ENCODE measurements at places on chromosomes 6 and 20.
A peak's percentile ranks its signal among the peaks of the same experiment; 100 is the strongest.

DNA sequence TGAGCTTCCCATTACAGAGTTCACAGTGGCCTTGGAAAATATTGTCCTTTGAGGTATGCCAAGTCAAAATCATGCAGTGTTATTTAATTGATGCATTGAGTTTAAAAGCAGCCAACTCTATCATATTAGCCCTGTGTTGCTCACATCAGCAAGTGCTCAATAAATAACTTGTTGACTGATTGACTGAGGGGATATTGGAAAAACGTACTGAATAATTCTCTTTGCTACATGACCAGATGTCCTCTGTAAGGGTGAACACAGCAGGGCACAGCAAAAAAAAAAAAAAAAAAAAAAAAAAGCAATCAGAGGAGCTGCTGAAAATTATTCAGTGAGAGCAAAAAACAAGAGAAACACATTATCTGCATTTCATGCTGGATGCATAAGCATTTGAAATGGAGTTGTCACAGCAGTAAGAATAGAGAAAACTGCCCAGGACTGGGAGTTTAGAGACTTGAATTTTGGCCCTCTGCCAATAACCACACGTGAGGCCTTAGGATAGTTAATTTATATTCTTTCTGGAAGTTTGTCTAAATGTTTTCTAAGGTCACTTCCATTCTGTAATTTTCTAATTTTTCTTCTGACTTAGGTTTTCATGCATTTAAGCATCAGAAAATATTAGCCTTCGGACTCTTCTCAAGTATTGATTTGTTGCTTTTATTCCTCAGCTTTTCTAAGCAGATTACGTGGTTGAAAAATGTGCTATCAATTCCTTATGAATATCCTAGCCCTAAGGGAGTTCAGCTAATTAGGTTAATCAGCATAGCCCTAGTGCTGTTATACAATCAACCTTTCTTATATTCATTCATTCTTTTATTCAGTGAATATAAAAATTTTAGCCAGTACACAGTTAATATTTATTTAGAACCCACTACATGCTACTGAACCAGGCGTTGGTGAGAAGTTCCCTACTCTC lies 246.8 kb upstream of the STXBP5 start:
- no peak for DNase-seq

GRCh38 chr6:13407709-13408695 lies 79.4 kb downstream of the GFOD1 start:
- no peak for DNase-seq

DNA sequence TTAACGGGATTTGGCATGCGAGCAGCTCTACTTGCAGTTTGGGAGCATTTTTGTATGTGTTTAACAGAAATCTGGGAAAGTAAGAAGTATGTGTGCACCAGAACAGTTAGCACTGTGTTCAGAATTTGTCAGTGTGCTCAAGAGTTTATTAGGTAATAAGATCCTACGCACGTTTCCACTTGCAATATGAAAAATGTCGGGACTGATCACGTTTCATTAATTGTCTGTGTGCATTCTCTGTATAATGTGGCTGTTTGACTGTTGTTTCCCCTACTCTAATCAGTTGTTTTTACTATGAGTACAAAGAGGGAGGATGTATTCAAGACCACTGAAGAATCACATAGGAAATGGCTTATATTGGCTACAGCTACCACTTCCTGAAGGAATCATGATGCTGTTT lies 349.7 kb upstream of the POU3F2 start:
- DNase-seq: no peak

GRCh38 chr6:34093206-34093605 lies 52.7 kb downstream of the GRM4 start:
- no peak for DNase-seq

DNA sequence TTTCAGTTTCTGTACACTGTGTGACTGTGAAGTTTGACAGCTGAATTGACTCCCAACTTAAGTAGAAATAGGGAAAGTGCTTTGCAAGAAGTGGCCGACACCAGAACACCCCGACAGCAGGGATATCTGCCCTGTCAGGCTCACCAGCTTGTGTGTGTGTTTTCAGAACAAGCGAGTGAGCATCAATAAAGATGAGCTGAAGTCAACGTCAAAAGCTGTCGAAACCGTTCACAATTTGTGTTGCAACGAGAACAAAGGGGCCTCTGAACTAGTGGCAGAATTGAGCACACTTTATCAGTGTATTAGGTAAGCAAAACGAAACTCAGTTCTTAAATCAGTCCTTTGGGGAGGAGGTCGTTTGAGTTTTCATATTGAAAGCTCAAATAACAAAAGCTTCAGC lies 10.7 kb downstream of the NELFCD start:
- no peak for DNase-seq

DNA sequence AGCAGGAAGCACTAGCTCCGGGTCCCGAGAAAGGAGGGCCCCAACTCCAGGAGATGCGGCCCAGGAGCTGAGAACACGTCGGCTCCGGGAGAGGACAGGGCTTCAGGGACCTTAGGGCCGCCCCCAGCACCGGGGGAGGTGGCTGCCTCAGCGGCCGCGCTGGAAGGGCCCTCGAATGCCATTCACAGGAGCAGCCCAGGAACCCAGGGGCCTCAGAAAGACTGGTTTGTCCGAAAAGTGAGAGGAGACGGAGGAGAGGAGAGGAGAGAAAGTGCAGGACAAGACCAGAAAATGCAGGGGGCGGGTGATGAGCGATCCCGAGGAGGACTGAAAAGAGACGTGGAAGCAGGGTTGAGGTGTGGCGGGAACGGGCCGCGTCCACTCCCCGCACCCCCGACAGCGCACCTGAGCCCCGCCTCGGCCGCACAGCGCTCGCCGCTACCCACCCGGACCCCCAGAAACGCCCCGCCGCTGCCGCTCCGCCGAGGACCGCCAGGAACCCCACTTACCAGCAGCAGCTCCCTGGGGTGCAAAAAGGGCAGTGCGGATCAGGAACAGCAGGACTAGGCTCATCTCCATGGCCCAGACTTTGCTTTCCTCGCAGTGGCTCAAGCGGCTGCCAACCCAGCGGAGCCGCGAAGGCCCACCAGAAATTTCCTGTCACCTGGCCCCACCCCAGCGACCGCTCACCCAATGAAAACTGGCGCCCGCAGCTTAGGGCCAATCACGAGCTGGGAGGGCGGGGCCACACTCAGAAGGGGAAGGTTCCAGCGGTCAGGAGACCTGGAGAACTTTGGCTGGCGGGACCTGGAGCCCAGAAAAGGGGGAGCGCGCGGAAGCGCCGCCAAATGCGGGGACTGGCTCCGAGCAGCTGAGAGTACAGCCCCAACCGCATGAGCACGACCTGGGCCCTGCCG lies 25.4 kb downstream of the HLA-F start:
- peak; percentile 96 for DNase-seq

DNA sequence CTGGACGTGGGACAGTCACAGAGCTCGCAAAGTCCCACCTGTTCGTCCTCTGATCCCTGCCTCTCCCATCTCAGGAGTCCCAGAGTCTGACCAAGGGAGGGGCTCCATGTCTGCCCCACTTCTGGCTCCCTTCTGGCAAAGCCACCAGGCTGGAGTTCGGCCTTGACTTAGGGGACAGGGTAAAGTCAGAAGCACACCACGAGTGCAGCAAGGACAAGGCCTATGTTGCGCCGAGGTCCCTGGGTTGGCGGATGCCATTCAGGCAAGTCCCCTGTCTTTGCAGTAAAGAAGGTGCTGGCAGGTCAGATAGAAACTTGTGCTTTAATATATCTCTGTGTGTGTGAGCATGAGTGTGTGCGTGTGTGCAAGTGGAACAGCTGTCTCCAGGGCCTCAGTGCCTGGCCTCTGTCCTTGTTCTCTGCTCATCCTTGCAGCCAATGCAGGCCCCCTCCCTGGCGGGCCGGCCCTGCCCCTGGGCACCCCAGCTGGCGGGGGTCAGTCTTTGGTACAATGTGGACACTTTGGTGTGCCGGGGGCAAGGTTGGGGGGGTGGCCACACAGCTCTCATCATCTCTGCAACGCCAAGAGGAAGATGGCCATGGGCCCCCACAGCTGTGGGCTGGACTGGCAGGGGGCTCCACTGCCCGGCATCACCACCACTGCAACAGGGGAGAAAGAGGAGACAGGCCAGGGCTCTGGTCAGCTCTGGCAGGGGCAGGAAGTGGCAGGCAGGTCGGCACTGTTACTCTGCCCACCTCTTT lies 60.7 kb downstream of the MDGA1 start:
- no peak for DNase-seq

GRCh38 chr6:84975316-84975715 lies 210.9 kb upstream of the TBX18 start:
- DNase-seq: no peak

DNA sequence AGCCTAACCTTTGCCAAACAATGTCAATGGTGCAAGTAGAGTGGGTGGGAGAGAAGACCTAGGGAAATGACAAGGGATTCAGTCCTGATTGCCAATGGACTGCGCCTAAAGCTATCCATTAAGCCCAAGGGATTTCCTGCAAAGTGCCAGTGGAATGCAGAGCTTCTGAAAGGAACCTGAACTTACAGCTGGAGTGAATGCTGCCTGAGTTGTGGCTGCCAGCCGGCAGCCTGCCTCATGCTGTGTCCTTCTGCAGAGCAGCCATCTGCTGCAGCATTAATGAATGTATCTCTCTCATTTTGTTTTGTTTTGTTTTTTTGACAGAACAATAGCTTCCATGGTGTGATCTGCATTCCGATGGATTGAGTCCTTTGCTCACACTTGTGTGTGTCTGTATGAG lies 44.7 kb downstream of the SLC35F1 start:
- DNase-seq: no peak

DNA sequence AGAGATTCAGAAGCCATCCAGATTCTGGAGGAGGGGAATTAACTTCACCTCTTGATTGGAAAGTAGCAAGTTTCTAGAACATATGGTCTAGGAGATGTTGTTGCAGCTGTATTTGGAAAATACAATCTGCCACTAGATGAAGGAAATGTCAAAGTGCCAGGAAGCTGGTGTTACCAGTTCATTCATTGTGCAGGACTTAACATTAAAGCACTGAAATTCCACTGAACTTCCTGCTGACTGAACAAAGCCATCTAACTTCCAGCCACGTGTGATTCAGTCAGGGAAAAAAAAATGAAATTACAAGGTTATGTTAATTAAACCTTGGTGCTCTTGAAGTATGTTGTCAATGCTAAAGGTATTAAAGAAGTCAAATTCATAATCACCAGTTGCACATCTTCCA lies 321.5 kb upstream of the SASH1 start:
- DNase-seq: no peak

DNA sequence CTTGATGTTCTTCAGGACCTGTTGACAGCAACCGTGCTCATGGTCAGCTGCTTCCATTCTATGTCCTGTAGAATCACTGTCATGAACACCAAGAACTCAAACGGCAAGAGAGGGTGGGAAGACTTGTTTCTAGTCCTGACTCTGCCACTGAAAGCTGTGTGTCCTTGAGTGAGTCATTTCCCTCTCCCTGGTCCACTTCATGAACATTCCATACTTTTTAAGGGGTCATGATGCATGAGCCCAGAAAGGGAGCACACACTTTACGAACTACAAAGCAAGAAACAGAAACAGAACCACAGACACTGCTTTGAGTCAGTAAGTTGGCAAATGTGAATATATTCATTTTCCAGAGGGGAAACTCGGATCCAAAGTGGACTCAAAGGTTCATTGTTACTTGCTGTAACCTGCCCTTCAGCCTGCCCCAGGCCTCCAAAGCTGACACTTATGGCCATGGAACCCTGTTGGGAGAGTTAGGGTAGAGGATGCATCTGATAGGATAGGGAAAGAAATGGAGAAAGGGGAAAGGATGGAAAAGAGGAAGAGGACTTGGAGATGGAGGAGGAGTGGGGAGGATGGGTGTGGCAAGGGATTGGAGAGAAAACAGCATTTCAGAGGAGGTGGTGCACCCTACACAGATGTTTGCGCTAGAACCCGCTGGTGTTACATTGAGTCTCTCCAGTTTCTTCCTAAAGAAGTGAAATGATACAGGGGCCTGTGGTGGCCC lies 129.8 kb downstream of the FOXO3 start:
- DNase-seq: no peak

- peak; percentile 43 for DNase-seq
Measured at GRCh38 chr20:38685853-38686473, 38.3 kb upstream of the SLC32A1 start.

- no peak for DNase-seq
Measured at GRCh38 chr6:7762760-7763159, 36.9 kb downstream of the BMP6 start.

- DNase-seq: no peak
Measured at GRCh38 chr20:56826705-56827665, 197.9 kb downstream of the TFAP2C start.

GRCh38 chr6:28488916-28489365 lies 26.7 kb downstream of the GPX6 start:
- DNase-seq: peak; percentile 37
